ENCODE measurements at places on chromosomes 12 and 14. TPM values are rescaled to one million over a fixed set of nuclear protein-coding genes. Genes with fewer than 3 reads are reported as not detected.

RTL1 gene
- total RNA-seq: under 0.01 TPM

CAPS2 gene
- 9.4 TPM for total RNA-seq

KRT75 gene
- not detected for total RNA-seq

RAD51AP1 gene
- total RNA-seq: 41.9 TPM
